ENCODE measurements at places on chromosomes 3 and 15.

DNA sequence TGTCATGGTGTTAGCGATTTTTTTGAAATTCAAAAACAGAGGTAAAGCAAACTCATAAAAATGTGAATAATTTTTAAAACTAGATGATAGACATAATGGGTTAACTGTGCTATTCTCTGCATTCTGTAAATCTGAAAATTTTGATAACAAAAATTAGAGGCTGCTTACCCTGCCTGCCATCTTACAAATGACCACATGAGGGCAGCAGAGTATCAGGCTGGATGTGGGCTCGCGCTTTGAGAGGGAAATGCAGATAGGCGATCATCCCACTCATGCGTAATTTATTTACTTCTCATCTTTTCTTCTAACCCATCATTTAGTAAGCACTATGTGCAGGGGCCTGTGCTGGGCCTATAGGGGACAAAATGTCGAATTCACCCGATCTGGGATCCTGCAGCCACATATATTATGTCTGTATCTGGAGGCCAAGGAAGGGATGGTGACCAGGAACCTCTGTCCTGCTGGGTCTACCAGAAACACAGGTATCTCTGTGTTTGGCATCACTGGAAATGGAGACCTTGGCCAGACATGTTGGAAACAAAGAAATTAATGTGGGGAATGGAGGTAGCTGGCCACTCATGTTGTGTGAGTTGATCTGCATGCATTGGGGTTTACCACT lies 7.8 kb upstream of the RAD18 start:
- no peak for DNase-seq

GRCh38 chr3:127277561-127277960 lies 10.3 kb downstream of the PRR20G start:
- no peak for DNase-seq

DNA sequence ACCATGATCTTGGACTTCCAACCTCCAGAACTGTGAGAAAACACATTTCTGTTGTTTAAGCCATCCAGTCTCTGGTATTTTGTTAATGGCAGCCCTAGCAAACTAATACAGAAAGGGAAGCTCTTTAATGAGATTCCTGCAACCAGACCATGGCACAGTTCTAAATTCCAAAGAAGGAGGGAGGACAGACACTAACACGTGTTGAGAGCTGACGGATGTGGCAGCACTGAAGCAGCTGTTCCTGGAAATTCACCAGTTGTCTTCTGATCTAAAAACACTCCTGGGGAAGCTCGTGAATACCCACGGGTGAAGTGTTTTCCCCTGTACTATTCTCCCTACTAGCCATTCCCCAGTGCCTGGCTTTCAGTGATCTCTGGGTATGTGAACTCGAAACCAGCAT lies 56.7 kb downstream of the RPL22L1 start:
- DNase-seq = no peak

DNA sequence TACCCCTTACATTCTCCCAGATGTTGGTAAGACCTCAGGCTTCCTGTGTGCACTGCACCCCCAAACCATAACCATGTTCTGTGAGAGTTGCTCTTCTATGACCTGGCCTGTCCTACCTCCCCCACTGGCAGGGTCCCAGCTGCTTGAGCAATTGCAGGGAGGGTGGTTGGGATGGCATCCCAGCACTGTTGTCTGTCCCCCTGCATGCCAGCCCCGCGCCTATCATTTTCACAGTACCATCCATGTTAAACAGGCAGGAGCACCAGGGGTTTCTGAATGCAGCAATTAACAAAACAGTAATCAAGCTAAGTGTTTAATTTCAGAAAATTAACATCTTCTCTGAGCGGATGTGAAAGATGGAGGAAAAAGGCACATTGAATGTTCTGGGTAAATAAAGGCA lies 345.5 kb downstream of the EPHB1 start:
- no peak for DNase-seq

DNA sequence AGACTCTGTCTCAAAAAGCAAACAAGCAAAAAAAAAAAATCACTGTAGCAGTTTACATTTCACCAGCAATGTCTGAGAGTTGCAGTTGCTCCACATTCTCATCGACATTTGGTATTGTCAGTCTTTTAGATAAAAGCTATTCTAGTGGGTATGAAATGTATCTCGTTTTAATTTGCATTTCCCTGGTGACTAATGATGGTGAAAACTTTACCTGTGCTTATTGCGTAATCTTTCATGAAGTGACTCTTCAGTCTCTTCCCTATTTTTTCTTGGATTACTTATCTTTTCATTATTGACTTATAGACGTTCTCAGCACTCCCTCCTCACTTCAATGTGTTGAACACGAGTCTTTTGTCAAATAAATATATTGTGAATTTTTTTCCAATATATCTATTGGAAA lies 37.2 kb upstream of the CLSTN2 start:
- no peak for DNase-seq

GRCh38 chr3:90069748-90070147 lies 962.3 kb downstream of the EPHA3 start:
- DNase-seq = no peak

DNA sequence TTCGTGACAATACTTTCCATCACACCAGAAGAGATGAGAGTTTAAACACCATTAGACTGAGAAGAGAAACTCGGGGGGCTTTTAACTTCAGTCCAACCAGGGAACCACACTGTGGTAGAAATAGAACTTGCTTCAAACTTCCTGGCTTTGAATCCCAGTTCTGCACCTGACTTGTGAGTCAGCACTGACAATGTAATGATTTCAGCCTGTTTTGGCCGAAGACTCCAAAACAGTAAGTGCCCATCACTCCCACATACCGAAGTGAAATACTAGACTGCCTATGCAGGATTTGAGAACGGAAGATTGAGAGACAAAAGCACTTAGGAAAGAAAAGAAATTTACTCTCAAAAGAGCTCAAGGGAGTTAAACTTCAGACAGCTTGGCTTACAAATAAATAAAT lies 27.0 kb downstream of the C2CD4B start:
- no peak for DNase-seq

- DNase-seq = no peak
These were observed 1.5 kb upstream of the CACNA2D3 start for GRCh38 chr3:54120657-54121413.

DNA sequence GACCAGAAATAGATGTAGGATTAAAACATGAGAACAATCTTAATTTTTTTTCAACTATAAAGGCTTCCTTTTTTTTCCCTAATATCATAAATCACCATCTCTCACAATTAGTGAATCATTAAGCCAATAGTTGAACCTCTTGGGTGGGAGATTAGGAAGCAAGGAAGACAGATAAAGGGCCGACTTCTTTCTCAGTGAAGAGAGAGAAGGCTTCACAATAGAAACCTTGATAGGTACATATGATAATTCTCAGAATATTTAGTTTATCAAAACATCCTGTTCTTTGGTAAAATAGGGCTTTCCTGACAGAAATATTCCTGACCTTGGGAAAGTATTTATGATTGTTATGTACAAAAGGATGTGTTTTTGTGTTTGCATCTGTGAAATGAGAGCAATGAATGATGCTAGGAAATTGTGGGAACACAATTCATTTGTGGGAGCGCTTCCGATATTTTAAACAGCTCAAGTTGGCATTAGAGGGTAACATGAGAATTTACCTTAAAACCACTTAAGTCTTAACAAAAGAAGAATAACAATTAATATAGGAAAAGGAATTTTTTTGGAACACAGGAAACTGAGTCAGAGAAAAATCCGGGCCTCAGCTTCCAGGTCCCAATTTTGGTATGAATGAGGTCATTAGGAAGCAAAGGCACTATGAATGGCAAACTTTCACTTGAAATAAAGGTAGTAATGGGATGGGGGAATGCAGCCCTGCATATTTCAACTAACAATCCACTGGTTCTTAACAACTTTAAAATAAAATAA lies 263.2 kb upstream of the TGFBR2 start:
- DNase-seq = no peak

GRCh38 chr3:54481606-54482365 lies 359.4 kb downstream of the CACNA2D3 start:
- no peak for DNase-seq

DNA sequence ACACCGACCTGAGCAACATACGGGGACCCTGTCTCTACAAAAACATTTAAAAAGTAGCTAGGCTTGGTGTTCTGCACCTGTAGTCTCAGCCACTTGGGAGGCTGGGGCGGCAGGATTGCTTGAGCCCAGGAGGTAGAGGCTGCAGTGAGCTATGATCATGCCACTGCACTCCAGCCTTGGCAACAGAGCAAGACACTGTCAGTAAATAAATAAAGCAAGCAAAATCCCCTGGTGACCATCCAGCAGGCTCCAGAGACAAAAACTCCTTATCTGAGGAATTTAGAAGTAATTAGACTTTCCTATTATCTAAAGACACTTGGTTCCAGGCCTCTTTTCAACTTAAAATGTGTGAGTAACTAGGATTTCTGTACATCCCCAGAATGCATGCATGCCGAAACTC lies 29.5 kb upstream of the ZNF774 start:
- no peak for DNase-seq

All from NCI-H1436 treated with DMSO at 0.1 percent for 48 hours (cell line).